T-cell (primary cell): ENCODE measurements at places on chromosomes 1 and 21. TPM values are rescaled to one million over a fixed set of nuclear protein-coding genes. Genes with fewer than 3 reads are reported as not detected.

DNA sequence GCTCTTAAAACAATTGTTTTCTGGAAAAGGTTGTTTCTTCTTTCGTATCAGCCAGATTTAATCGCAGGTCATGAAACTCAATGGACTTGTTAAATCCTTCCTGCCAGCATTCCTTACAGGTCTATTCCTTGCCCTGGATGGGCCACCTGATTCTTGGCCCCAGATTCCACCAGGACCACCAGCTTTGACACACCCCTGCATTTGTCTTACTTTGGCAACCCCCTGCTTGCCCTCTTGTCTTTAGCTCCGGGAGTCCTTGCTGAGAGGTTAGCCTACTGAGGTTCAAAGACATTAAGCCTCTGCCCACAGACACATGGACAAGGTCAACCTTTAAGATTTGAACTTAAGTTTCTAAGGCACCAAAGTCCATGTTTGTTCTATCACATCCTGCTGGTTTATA, 27.1 kb upstream of the DAB1 start:
- no peak overlapping the region for H3K27ac ChIP-seq
- H3K27me3 ChIP-seq, result no peaks in the 10 kb centered on the region
- no peaks in the 10 kb centered on the region for H3K36me3 ChIP-seq
- no peak for DNase-seq

DNA sequence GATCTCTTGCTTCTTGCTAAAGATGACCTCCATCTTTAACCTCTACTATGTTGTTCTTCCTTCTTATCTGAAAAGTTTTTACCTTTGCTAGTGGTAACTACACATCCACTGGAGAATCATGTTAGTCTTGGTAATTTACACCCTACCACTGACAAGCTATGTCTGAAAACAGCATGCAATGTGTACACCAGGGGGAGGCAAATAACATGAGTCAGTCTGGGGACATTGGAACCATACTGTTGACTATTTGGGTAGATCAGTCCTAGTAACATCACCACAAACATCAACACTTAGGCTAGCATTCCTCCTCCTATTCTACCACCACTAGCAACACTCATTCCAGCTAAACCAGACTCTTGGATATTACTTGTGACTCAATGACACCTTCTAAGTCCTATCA, 549.0 kb downstream of the KCNT2 start:
- DNase-seq, result no peak
- H3K27me3 ChIP-seq, result no peaks in the 10 kb centered on the region

DNA sequence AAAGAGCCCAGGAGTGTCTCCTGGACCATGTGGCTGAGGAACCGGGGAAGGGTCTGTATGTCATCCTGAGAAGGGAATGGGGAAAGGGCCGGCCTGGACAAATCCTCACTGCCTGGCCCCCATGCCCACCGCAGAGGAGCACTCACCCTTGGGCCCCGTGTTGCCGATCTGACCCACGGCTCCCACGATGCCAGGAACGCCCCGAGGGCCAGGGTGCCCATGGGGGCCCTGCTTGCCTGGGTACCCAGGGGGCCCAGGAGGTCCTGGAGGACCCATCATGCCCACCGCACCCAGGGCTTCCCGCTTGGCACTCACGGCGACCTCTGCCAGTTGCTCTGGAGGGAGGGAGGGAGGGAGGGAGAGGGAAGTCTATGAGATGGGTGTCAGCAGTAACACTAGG, 14.6 kb downstream of the COL9A2 start:
- no peak overlapping the region for H3K27ac ChIP-seq
- DNase-seq, result no peak
- no peaks in the 10 kb centered on the region for H3K36me3 ChIP-seq
- H3K27me3 ChIP-seq, result peaks cover 4% of the 10 kb centered on the region

DNA sequence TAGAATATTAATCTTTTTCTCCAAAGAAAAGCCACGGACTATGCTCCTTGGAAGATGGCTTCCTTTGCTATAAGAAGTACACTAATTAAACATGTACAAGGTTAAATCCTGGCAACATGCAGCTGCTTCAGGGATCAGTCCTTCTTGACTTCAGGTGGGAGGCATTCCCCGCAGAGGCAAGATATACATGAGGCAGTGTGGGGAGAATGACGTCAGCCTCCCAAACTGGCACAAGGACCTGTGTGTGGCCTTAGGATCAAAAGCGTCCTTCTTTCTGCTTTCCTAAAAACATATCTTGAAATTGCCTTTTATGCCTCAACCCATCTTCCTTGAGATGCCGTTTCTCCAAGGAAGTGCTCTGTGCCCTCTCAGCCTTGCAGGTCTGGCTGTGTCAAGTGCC, 90.3 kb downstream of the WLS start:
- H3K4me3 ChIP-seq, result no peak overlapping the region
- H3K27me3 ChIP-seq, result no peaks in the 10 kb centered on the region
- no peak for DNase-seq
- no peaks in the 10 kb centered on the region for H3K36me3 ChIP-seq
- no peak overlapping the region for H3K27ac ChIP-seq

DNA sequence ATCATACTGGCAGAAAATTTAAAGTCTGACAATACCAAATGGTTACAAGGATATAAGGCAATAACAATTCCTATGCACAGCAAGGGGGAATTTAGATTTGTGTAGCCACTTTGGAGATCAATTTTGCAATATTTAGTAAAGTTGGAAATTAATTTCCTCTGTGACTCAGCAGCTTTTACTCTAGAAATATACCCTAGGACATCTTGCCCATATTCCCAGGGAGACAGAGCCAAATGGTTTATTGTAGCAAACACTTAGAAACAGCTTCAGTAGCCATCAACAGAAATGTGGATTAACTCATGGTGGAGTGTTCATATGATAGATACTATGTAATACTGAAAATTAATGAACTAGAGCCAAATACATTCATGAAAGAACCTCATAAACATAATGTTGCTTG, 104.6 kb downstream of the BACH1 start:
- DNase-seq, result no peak
- H3K4me3 ChIP-seq, result no peak overlapping the region
- no peaks in the 10 kb centered on the region for H3K36me3 ChIP-seq

DNA sequence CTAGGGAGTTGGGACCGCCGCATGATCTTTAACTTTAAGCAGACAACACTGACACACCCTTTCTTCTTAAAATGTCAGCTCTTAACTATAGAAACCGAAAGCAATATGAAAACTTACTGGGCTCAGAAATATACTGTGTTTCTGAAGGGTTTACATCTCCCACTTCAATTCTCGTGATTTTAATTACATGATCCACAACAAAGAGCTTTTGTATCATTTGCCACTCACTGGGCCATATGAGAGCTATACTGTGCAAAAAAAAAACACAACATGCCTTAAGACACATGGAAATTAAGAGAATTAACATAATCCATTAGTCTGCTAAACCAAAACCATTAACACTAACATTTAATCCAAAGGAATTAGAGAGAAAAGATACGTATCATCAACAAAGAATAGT, 35.0 kb upstream of the RAP1GAP start:
- no peaks in the 10 kb centered on the region for H3K27me3 ChIP-seq
- DNase-seq, result no peak
- H3K4me3 ChIP-seq, result no peak overlapping the region
- H3K36me3 ChIP-seq, result peaks cover 10% of the 10 kb centered on the region
- no peak overlapping the region for H3K27ac ChIP-seq
- H3K4me1 ChIP-seq, result no peaks in the 10 kb centered on the region

Gene NUF2
- total RNA-seq, result 2.0 TPM

Gene CFHR3
- total RNA-seq, result not detected

Gene TNFRSF14
- total RNA-seq, result 198 TPM

Gene ZBTB37
- 22.4 TPM for total RNA-seq

Gene CLIC6
- 0.55 TPM for total RNA-seq

Gene APP
- 44.7 TPM for total RNA-seq
